ENCODE measurements at places on chromosomes 13 and 19.

DNA sequence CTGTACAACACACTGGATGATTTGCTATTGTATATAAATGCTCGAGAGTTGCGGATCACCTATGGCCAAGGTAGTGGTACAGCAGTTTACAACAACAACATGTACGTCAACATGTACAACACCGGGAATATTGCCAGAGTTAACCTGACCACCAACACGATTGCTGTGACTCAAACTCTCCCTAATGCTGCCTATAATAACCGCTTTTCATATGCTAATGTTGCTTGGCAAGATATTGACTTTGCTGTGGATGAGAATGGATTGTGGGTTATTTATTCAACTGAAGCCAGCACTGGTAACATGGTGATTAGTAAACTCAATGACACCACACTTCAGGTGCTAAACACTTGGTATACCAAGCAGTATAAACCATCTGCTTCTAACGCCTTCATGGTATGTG is 21.5 kb downstream of the OLFM4 start:
- no peak for DNase-seq

GRCh38 chr13:36945078-36945477 is 25.0 kb upstream of the SMAD9 start:
- no peak for DNase-seq

- DNase-seq, result no peak
Observed at GRCh38 chr13:85243831-85244230, 555.4 kb downstream of the SLITRK6 start.

- no peak for DNase-seq
Observed at GRCh38 chr13:110126391-110126961, 180.5 kb downstream of the COL4A1 start.

- DNase-seq, result peak; percentile 77
Observed at GRCh38 chr19:19361075-19361594, 40.5 kb downstream of the MAU2 start.

DNA sequence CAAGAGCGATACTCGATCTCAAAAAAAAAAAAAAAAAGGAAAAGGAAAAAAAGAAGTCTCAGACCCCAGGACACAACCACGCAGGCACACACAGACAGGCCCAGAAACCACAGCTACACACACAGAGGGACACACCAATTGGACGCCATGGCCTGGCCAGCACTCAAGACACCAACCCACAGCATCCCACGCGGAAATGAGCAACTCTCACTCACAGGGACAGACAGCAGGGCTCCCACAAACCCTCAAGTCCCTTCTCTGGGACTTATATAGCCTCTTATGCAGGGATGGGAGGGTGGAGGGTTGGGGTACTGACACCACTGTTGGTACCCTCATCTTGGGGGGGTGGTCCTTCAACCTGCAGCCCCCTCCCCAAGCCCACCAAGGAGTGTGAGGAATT is 5.9 kb downstream of the NOTCH3 start:
- no peak for DNase-seq

- peak; percentile 36 for DNase-seq
Observed at GRCh38 chr19:18849838-18850400, 18.2 kb downstream of the UPF1 start.

DNA sequence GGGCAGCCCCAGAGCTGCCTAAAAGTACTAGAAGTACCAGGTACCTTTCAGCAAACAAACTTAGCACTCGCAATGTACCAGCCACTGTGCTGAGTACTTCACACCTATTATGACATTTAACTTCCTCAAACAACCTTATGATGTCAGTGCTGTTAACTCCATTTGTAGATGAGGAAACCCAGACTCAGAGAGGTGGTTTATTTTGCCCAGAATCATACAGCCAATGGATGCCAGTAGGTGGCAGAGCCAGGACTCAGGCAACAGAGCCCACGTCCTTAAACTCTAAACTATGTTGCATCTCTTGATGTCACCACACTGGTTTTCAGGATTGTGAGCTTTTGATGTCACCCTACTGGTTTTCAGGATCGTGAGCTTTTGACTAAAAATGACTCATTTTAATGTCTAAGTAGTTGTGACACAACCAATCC is 78.9 kb downstream of the FLT1 start:
- DNase-seq, result no peak

GRCh38 chr19:4295972-4296771 is 6.0 kb downstream of the TMIGD2 start:
- no peak for DNase-seq

DNA sequence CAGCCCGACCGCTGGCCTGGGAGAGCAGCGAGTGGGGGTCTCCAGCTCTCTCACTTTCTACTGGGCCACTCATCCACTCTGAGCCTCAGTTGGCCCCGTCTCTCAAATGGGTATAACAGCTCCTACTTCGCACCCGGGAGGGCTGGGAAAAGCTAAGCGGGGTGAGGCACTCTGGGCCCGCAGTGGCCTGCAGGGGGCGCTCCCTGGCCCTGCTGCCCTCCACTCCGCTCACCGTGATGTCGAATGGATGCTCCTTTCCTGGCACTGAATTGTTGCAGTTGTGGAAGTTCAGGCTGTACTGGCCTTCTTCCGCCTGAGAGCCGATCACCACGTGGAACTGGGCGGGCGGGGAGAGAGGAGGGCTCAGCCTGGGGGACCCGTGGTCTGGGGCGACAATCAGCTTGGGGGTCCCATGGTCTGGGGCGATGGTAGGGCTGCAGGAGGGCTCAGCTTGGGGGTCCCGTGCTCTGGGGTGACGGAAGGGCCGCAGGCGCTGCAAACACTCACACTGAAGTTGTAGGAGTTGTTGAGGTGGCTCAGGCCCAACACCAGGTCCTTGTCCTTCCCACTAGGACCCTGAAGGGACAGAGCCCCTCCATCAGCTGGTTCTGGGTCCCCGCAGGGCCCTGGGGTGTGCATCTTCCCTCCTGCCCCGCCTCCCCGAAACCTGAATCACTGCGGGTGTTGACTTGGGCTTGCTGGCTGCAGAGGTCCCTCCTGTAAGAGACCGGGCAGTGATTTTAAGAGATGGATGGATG is 3.9 kb downstream of the GPR108 start:
- no peak for DNase-seq

DNA sequence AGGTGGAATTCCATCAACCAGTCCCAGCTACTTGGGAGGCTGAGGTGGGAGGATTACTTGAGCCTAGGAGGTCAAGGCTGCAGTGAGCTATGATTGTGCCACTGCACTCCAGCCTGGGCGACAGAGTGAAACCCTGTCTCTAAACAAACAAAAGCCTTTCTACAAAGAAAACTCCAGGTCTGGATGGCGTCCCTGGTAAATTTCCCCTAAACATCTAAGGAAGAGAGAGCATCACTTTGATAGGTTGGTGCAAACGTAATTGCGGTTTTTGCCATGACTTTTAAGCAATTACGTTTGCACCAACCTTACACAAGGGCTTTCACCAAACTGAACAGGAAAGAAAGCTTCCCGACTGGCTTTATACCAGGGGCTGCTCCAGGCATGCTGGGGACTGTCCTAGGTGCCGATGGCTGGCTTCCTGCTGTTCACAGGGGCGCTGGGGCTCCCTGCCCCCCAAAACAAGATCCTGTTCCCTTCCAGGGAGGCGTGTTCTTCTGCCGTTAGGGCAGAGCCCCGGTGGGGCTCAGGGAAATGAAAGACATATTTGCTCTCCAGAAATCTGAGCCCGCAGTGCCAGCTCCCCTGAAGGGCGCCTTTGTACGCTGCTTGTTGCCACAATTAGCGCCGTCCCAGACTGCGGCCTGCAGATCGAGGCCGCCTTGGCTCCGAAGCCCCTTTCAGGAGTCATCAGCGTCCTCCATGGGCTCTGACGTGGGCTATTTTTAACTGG is 38.7 kb upstream of the KLF2 start:
- peak; percentile 21 for DNase-seq

- no peak for DNase-seq
Observed at GRCh38 chr13:78024996-78025395, 106.4 kb upstream of the EDNRB start.

DNA sequence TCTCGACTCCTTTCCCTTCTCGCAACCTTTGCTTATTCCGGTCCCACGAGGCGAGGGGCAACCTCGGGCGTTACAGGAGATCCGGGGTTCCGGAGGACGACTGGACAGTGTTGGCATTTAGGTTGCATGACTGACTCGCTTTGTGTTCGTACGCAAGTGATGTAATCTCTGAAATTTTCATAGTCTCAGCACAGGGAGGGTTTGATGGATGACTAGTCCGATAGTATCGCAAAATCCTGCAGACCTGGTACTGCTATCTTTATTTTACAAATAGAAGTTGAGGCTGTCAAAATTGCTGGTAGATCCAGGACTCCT is 342 bp downstream of the DDX49 start:
- no peak for DNase-seq

DNA sequence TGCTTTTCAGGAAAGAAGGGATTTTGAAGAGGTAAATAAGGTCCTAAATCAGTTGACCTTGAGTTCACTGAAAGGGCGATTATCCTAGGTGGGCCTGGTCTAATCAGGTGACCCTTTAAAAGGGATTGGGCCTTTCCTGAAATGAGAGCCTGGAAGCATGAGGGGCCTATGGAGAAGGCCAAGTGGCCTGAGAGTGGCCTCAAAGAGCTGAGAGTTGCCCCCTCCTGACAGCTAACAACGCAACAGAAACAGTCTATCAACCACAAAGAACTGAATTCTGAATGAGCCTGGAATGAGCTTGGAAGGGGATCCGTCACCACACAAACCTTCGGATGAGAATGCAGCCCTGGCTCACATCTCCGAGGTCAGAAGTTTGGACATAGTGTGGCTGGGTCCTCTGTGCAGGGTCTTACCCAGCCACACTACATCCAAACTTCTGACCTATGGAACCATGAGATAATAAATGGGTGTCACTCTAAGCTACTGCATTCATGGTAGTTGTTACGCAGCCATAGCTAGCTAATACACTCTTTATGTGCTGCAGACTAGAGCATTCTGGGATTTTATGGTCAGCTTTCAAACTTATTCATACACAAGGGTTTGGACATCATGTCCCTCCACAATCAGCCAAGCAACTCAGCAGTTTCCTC is 72.0 kb downstream of the GNG7 start:
- no peak for DNase-seq

- DNase-seq, result peak; percentile 33
Observed at GRCh38 chr19:18898081-18898606, 2.2 kb upstream of the CERS1 start.

DNA sequence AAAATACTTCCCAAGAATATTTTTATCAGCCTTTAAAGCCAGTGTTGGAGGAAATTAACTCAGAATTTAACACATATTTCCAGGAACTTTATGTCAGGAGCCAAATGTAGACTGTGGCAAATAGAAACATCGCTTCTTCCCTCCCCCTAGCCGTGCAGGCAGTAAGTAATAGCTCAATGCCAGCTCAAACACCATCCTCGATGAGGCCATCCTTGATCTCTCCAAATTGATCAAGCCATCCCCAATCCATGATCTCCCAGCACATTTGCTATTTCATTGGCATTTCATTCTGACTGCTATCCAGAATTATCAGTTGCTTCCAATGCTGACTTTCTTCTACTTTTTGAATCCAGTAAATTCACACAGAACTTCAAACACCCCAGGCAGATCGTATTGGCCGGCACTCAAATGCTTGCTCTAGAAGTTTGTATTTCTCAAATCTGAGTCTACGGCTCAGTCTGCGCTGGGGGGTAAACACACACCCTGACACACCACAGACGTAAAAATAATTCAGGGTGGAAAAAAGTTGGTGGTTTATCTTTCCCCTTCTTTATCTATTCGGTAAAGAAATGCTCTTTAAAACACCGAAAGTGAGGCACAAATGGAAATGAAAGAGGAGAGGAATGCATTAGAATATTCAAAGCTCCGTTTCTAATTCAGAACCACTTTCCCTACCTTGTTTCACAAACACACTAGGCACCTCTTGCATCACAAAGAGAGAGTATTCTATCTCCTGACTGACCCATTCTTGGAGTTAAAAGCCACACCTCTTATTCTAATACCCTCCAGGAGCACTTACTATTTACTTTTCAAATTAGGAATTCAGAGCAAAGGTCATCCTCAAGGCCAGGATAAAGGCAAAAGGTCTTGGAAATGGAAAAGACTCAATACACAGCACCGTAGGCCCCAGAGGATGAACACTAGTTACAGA is 991 bp downstream of the OBI1 start:
- no peak for DNase-seq

GRCh38 chr13:91620670-91621141 is 222.3 kb downstream of the GPC5 start:
- DNase-seq, result no peak

DNA sequence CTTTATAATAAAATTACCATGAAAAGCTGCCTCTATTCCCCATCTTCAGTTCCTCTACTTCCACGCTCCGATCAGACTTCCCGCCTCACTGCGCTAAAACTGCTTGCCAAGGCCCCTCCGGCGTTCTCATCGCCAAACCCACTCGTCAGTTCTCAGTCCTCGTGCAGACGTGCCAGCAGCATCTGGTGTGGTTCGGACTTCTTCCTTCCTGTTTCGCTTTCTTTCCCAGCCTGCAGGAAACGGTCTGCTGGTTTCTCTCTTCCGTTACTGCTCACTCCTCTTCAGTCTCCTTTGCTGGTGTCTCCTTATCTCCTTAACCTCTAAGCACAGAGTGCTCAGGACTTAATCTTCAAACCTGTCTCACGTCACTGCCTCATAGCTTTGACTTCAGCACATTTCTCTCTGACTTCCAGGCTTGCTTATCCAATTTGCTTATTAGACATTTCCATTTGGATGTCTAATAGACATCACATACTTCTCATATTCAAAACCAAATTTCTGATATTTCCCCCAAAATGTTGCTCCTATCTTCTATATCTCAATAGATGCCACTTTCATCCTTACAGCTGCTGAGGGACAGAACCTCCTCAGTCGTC is 40.3 kb downstream of the RCBTB2 start:
- DNase-seq, result no peak

DNA sequence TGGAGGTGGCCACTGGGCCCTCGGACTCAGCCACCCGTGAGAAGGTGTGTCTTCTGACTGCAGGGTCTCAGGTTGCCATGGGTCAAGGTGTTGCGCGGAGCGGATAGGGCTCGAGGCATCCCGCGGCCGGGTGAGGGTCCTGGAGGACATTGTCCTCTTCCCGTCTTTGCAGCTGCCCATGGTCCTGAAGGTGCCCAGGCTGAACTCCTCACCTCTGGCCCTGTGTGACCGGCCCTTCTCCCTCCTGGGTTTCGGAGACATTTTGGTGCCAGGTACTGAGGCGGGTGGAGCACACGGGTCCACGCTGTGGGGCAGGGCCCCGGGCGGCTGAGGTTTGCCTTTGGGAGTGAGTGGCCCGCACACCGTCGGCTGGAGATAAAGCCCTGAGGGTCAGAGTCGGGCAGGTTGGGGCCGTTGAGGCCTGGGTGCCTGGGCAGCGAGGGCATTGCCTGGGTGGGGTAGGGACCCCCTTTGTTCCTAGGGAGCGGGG is 15.6 kb upstream of the TMPRSS9 start:
- no peak for DNase-seq

- DNase-seq, result no peak
Observed at GRCh38 chr13:67833564-67833963, 603.4 kb upstream of the PCDH9 start.
